ENCODE measurements at places on chromosomes 1 and 21.

DNA sequence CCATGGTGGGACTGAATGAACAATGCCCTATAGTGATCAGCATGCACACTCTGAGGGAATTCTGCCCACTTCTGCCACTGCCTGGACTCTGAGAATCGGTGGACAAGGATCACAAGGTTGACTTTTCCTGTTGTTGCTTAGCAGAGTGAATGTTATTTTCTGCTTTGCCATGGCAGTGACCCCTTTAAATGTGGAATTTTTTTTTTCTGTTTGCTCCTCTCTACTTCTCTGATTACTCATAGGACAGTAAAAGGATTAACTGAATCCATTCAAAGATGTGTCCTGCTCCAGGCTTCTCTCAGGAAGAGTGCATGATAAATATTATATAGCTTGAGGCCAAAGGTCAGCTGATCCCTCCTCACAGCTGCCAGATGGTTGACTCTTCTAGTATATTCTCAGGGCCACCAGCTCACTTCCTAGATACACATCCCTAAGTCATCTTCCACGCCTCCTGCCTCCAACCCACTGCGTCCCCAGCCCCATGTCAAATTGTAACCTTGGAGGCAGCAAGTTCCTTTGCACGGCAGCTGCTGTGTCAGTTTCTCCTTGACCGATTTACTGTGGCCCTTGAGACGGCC lies 74.0 kb upstream of the RALGPS2 start:
- no peak for DNase-seq

DNA sequence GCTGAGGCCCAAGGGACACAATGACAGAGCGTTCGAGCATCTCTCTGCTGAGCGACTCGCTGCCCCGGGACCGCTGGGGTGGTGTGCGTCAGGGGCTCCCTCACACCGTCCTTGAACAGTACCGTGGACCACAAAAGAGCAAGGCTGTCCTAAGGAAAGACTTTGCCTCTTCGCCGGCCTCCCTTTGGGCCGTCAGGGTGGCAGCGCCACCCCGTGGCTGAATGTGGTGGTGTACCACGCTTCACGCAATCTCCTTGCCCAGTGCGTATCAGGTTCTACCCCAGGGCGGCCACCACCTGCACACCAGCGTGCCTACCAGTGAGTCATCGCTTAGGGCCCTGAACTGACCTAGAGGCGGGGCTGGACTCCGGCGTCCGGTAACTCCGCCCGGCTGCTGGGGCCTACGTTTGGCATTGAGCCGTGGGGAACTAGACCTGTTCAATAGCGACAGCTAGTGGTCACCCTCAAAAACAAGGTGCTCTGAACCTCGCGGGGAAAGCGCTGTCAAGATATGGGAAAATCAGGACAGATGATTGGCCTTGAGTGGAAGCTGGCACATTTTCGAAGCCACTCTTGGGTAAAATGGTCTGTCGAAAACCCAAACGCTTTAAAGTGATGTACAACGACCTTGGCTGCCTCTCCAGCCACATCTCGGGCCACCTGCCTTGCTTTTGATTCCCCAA lies 8.1 kb upstream of the TRAF3IP3 start:
- DNase-seq: peak; percentile 50

DNA sequence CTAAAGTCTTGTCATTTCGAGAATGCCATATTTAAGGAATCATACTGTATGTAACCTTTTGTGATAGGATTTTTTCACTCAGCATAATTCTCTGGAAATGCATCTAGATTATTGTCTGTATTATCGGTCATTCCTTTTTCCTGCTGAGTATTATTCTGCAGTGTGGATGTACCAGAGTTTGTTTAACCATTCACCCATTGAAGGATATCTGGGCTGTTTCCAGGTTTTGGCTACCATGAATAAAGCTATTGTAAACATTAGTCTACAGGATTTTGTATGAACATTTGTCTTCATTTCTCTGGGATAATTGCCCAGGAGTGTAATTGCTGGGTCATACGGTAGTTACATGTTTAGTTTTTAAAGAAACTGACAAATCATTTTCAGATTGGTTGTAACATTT lies 61.8 kb downstream of the ATP1A1 start:
- no peak for DNase-seq

GRCh38 chr1:36161641-36162531 lies 5.9 kb downstream of the MAP7D1 start:
- DNase-seq: no peak

GRCh38 chr1:233166896-233167295 lies 128.6 kb downstream of the PCNX2 start:
- no peak for DNase-seq

- no peak for DNase-seq
These were observed 13.1 kb downstream of the NR5A2 start for GRCh38 chr1:200040481-200041138.

DNA sequence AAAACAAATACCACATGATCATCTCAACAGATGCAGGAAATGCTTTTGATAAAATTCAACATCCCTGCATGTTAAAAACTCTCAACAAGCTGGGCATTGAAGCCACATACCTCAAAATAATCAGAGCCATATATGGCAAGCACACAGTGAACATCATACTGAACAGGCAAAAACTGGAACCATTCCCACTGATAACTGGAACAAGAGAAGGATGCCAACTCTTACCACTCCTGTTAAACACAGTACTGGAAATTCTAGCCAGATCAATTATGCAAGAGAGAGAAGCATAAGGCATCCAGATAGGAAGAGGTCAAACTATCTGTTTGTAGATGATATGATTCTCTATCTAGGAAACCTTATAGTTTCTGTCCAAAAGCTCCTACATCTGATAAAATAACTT lies 91.6 kb downstream of the DNAH14 start:
- no peak for DNase-seq

- no peak for DNase-seq
These were observed 431.0 kb upstream of the USP24 start for GRCh38 chr1:55646181-55646580.

DNA sequence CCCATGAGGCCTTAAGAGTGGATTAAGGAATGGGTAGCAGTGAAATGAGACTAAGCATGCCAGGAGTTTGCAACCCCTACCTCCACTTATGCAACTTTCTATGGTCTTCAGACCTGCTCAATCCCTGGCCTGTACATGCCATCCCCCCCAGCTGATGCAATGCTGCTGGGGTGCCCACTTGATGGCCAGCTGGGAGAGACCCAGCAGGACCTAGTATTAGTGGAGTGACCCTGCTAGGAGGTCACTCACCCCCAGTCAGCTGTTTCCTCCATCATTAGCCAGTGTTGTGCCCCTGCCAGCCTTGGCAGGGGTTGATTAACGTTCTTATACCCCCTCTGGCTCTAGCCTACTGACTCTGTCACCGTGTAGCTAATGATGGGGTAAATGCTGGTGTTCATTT lies 236.6 kb downstream of the DYRK1A start:
- no peak for DNase-seq

Data from GM19239 (cell line).